ENCODE measurements at places on chromosomes 2 and 18.

DNA sequence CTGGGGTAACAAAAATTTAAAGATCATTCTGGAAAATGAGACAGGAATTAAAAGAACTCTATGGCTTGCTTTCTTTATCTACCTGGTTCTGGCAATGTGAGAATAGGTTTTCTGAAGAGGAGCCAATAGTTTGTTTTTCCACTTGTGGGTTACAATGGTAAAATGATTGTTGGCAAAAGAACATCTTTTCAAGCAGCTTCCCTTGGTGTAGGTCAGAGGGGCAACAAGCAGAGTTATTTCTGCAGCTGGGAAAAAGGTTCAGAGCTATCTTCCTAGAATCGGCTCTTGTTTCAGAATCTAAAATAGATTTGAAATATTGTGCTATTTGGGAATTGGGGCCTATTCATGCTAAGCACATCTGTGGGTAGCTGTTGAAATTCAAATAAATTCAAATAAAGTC lies 11.5 kb upstream of the TSPYL6 start:
- DNase-seq = no peak

DNA sequence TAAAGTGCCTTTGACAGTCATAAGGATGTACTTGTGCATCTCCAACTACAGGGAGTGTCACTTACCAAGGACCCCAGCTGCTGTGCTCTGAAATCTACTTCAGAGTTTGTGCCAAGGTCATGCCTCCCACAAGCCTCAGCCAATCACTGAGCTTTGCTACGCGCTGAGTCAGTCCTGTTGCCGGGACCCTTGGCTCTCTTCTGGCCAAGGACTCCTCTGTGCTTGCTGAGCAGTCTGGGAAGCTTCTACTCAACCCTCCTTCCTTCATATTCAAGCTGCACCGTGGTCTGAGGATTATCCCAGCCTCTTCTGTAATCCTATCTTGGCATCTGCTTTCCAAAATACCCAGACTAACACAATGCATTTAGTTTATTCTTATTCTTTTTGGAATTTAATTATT lies 398.9 kb upstream of the FANCL start:
- DNase-seq = no peak

GRCh38 chr2:63192169-63192888 lies 141.7 kb downstream of the OTX1 start:
- no peak for DNase-seq

DNA sequence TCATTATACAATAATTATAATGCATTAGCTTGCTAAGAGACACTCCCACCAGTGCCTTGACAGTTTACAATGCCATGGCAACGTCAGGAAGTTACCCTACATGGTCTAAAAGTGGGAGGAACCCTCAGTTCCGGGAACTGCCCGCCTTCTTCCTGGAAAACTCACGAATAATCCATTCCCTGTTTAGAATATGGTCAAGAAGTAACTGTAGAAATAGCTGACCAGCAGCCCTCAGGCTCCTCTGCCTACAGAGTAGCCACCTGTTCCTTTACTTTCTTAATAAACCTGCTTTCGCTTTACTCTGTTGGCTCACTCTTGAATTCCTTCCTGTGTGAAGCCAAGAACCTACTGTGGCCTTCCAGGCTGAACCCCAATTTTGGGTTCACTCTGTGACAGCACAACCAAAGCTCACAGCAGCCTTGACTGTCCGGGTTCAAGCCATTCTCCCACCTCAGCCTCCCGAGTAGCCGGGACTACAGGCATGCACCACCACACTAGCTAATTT lies 20.0 kb upstream of the PTPN2 start:
- DNase-seq = no peak

- DNase-seq = no peak
Measured at GRCh38 chr2:83665894-83666293, 793.2 kb downstream of the SUCLG1 start.

- DNase-seq = no peak
Measured at GRCh38 chr2:1936427-1936980, 192.2 kb upstream of the PXDN start.

DNA sequence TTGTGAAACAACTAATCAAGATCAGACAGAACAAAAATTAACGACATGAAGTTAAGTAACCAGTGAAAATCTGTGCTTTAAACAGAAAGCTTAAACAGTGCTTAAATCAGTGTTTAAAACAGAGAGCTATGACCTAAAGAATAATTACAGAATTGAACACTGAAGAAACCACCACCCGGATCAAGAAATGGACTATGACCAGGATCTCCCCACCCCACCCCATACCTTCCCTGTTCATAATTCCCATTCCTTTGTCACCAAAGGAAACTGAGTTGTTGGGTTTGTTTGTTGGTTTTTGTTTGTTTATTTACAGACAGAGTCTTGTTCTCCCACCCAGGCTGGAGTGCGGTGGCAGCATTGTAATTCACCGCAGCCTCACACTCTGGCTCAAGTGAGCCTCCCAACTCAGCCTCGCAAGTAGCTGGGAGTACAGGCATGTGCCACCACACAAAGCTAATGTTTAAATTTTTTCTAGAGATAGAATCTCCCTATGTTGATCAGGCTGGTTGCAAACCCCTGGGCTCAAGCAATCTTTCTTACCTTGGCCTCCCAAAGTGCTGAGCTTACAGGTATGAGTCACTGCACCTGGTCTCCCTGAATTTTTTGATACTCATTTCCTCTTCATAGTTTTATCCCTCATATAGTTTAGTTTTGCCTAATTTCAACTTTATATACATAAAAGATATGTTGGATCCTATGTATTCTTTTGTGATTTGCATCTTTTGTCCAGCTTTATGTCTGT lies 8.2 kb upstream of the ALPG start:
- DNase-seq = no peak

DNA sequence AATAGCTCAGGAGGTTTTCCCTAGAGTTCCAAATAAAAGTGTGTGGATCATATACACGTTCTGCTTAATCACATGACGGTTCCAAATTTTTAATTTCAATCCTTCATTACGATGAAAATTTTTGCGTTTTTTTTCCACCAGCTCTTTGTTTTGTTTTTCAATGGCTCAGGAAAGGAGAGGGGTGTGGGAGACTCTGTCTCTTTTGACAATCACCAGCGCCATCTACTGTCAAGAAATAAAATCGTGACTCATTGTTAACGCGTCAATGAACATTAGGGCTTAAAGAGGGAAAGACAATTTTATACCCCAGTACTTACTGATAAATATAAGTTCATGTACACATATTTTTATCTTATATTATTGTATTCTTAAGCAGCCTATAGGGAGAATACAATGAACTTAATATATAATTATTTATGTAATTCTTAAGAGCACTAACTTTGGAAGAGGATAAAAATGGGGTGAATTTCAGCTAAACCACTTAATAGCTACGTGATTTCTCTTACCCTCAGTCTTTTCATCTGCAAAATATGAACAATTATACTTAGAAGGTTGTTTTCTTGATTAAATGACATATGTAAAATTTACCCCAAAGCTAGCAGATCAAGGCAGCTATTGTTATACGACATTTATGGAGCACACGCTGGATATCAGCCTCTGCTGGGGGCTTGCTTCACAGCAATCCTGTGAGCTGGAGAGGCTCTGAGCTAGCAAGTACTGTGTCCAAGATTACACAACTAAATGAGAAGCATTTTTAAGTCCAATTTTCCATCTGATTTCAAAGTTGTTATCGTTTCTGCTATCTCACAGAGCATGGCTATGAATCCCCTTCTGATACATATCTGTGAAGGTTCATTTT lies 47.4 kb upstream of the RMDN2 start:
- DNase-seq = no peak

DNA sequence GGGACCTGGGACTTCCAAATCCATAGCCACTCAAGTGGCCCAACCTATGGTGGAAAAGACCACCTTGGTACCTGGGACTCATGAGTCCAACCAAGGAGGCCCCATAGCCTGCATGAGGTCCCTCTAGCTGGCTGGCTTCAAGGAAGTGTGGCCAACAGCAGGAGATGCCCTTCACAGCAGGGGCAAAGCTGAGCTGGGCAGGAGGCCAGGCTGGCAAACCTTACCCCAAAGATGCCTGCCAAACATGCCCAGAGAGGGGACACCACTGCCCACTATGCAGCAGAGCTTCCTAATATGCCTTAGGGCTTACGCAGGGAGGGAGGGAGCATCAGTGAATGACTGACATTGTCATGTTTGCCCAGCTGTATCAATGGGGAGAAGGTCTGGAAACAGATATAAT lies 188.0 kb upstream of the GLI2 start:
- no peak for DNase-seq

GRCh38 chr18:13120255-13120654 lies 98.3 kb upstream of the LDLRAD4 start:
- no peak for DNase-seq

DNA sequence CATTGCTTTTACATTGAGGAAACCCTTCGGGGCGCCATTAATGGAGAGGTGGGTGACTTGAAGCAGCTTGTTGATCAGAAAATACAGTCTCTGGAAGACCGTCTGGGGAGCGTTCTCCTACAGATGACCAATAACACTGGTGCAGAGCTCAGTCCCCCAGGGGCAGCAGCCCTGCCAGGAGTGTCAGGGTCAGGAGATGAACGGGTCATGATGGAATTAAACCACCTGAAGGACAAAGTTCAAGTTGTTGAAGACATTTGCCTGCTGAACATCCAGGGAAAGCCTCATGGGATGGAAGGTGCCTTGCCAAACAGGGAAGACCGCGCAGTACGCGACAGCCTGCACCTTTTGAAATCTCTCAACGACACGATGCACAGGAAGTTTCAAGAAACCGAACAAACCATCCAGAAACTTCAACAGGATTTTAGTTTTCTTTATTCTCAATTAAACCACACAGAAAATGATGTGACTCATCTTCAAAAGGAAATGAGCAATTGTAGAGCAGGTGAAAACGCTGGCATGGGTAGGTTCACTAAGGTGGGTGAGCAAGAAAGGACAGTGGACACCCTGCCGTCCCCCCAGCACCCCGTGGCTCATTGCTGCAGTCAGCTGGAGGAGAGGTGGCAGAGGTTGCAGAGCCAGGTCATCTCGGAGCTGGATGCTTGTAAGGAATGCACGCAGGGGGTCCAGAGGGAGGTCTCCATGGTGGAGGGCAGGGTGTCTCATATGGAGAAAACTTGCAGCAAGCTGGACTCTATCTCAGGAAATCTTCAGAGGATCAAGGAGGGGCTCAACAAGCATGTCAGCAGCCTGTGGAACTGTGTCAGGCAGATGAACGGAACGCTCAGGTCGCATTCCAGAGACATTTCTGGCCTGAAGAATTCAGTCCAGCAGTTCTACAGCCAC lies 45.0 kb downstream of the EMILIN2 start:
- no peak for DNase-seq

- no peak for DNase-seq
Measured at GRCh38 chr2:118672571-118673158, 174.8 kb downstream of the EN1 start.

DNA sequence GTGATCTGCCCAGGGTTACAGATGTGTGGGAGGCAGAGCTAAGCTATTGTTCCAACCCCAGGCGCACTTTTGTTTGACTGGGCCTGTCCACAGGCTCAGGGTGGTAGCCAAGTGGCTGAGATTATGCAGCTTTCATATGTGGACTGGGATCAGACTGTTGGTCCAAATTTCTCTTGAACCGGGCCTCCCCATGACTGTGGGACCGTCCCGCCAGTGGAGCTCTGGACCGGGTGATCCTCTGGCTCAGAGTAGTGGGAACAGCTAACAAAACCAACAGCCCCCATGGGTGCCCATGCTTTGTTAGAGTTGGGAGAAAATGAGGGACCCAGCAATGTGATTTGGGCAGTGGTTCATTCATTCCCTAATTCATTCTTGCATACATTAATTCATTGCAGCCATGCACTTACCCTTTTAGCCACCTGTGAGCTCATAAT lies 86.8 kb upstream of the HS6ST1 start:
- DNase-seq = no peak

- DNase-seq = no peak
Measured at GRCh38 chr2:69152847-69153583, 140.0 kb downstream of the ANTXR1 start.

GRCh38 chr2:178949584-178949983 lies 100.4 kb downstream of the CCDC141 start:
- DNase-seq = no peak

GRCh38 chr18:6752202-6752860 lies 22.8 kb downstream of the ARHGAP28 start:
- DNase-seq = no peak

DNA sequence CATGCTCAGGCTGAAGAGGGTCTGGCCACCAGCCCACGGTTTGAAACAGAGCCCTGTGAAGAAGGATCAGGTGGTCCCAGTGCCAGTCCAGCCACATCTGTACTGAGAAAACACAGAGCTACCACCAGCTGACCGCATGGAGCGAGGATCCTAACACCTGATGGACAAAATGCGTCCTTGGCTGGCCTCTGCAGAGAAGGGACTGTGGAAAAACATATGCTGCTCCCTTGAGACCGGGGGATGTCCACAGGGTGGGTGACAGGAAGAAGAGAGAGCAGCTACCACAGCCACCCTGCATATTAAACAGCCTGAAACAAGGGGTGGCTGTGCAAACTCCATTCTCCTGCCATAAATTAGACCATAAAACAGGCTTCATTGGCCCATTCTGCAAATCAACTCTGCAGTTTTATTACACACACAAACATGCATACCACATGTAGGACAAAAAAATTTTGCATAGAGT lies 137.2 kb downstream of the BCL2 start:
- no peak for DNase-seq

GRCh38 chr2:159614534-159615366 lies 1.6 kb downstream of the BAZ2B start:
- DNase-seq = no peak

- DNase-seq = no peak
Measured at GRCh38 chr2:176747506-176747905, 465.1 kb upstream of the HNRNPA3 start.

DNA sequence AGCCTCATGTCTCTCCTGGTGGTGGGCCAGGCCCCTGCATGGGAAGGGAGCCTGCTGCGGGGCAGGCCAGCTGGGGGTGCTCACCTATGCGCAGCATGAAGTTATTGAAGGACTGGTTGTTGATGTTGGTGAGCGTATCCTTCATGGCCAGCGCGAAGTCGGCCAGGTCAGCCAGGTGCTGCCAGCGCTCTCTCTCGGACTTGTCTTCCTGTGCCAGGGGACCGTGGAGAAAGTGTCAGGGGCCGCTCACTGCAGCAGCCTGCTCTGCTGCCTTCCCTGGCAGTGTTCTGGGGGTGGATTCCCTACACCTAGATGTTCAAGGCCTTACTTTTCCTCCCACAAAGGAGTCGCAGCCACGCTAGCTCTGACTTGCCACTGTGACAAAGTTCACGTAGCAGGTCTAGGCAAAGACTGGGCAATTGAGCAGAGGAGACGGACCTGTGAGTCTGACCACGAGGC lies 28.2 kb downstream of the CENPO start:
- no peak for DNase-seq

- no peak for DNase-seq
Measured at GRCh38 chr2:42195559-42195958, 26.4 kb downstream of the EML4 start.

DNA sequence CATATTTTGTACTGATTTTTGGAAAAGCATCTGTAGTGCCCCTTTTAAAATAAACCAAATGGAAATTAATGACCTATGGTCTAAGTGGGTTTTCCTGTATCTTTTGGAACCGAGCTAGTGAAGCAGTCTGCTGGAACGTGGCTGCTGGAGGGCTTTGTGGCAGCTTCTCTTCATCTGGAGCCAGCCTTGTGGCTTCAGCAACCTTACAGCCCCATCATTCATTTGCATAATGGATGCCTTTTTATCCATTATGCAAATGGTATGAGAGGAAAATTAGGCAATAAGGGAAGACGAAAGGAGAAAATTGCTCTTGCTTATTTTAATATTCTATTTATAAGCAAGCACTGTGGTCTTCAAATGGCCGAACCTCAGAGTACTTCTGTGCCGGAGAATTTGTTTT lies 421.0 kb downstream of the PARD3B start:
- no peak for DNase-seq

- DNase-seq = no peak
Measured at GRCh38 chr2:101446869-101447268, 28.0 kb downstream of the RFX8 start.

- DNase-seq = peak; percentile 4
Measured at GRCh38 chr2:172270278-172271079, 156.9 kb upstream of the ITGA6 start.
